ENCODE measurements at places on chromosomes 1 and 21.

- no peak for DNase-seq
Measured at GRCh38 chr1:47478090-47478489, 40.2 kb downstream of the FOXD2 start.

GRCh38 chr1:4762146-4762545 is 107.7 kb downstream of the AJAP1 start:
- DNase-seq = no peak

- DNase-seq = no peak
Measured at GRCh38 chr1:244840219-244840794, 4.8 kb downstream of the COX20 start.

DNA sequence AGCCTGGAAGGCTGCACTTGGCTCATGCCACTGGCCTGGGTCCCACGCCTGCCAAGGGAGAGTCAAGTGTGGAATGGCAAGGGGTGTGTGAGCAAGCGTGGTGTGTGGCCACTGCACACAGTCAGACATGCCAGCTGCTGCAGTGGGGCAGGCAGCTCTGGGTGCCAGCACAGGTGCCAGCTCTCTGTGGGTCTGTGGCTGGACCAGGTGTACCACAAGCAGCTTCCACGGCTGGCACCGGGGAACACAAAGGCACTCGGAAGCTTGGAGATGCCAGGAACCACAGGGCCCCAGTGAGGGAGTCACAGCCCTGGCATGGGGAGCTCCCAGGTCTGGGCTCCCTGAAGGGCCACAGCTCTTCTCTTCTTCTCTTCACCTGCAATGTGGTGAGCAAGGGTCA is 34.8 kb downstream of the ACTL8 start:
- DNase-seq = no peak

DNA sequence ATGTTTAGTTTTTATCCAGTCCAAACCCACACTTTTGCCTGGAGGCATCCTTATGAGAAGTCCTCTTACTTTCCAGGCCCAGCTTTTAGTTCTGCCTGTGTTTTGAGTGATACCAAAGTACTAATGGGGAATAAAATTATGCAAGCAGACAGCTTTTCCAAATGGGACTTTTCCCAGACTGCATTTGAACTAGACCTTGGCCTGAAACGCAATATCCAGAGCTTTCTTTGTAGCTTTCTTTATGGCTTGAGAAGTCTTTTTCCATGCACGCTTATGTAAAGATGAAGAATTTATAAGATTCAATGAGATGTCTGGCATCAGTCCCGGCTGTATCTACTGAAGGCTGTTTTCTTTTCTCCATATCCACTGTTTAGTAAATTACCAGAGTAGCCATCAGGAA is 236.6 kb upstream of the RAB4A start:
- DNase-seq = no peak

- DNase-seq = peak; percentile 85
Measured at GRCh38 chr1:33326785-33327184, 5.9 kb upstream of the A3GALT2 start.

DNA sequence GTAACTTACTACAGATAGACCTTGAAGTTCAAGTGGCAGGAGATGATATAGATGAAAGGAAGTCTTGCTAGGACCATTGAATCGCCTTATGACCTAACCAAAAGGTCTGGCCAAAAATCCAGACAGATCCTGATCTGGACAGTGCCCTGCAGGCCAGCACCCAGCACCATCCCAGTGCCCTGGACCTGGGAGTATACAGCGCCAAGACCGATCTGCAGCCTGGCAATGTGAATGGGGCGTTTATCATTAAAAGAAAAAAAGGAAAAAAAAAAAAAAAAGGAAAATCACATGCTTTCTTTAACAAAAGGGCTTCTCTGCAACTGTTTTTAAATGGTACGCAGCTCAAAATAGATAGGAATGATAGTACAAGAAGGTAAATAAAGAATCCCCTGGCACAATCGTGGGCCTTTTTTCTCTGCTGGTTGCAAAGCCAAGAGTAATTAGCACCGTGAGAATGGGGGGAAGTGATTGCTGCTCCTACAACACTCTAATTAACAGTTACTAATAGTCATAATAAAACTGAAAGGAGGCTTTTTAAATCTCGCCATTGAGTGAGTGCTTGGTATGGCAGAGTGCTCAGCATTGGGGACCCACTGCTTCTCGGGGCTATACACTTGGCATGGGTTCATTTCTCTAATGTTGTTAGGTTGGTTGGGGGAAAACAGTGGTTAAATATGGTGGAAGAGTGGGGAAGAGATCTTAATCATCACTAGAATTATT is 146.7 kb downstream of the KAZN start:
- DNase-seq = no peak

- no peak for DNase-seq
Measured at GRCh38 chr1:207952617-207953542, 42.0 kb upstream of the CD34 start.

DNA sequence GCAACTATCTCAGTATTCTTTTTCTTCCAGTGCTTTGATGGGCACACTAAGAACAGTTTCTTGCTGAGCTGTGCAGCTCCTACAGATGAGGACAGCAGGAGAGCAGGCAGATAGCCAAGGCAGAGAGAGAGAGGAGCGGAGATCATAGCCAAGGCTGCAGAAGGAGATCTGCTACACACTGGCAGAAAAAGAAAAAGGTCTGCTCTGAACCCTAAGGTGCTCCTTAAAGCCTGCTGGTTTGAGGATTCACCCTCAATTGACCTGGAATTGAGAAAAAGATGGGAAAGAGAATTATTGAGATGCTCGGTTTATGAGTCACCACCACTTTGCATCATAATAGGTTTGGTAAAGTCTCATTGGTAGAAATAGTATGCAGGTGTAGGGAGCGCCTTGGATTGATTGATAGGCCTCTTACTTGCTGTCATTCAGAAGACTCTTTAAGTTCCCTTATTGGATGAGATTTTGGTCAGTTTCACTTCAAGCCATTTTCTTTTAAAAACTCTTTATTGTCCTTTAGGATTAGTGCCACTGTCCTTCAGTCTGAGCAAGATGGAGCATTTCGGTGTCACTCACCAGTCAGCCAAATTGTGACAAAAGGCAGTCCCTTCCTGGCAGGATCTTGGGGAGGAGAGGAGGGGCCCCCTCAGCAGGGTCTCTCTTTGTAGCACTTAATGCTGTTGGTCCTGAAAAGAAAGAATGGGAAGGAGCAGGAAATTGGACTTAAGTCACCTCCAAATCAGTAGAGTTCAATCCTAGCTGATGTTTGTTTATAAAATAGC is 685.0 kb downstream of the ADGRL2 start:
- no peak for DNase-seq

GRCh38 chr1:17984583-17984982 is 123.0 kb upstream of the IGSF21 start:
- DNase-seq = peak; percentile 5

DNA sequence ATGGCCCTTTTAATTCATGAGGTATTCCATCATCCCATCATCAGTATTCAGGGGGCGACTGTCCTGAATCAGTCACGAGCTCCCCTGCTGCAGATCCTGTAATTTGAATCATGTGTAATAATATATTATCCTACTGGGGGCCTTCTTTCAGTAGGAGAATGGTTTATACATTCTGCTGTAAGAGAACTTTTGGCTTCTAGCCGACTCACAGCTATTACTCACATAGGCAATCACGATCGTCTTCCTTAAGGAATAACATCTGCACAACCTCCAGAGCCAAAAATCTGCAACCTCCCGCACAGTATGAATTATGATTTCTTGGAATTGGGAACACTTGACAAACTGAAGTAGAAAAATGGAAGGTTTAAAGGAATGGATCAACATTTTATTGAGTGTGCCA is 343.0 kb downstream of the USP25 start:
- no peak for DNase-seq

DNA sequence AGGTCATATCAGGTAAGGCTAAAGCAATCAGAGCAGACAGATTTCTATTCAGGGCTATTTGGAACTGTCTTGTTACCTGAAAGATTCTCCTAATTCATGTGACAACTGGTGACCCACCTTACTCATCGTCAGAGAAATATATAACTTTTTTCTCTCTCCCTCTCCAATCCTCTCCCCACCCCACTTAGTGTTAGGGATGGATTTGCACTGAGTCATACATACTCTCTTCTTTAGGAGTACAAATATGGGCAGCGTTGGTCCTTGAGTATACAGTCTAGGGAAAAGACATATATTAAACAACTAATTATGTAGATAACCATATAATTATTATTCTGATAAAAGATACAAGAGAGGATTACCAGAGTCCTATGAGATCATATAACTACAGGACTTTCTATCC is 246.3 kb downstream of the HHIPL2 start:
- DNase-seq = no peak

DNA sequence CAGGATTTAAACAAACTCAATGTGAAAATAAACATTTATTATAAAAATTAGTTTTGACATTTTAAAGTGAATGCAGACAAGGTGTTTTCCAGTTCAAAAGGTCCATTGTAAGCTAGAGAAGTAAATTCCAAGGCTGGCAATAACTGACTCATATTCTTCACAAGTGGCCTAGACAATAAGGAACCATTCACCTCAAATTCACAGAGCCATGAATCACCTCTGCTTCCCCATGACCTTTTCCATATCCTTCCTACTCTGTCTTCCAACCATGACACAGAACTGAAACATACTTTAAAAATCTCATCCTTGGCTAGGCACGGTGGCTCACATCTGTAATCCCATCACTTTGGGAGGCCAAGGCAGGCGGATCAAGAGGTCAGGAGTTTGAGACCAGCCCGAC is 24.8 kb downstream of the F11R start:
- DNase-seq = no peak

DNA sequence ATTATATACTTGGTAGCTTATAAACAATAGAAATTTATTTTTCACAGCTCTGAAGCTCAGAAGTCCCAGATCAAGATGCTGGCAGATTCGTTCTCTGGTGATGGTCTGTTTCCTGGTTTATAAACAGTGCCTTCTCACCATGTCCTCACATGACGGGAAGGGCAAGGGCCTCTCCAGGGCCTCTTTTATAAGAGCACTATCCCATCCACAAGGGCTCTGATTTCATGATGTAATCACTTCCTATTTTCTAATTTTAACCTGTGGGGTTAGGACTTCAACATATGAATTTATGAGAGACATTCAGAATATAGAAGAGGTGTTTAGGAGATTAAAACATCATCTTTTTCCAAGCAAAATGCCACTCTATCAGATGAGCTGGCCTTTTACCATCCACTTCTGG is 32.1 kb upstream of the PLPPR4 start:
- DNase-seq = no peak

GRCh38 chr1:155145491-155145890 is 5.2 kb upstream of the DPM3 start:
- DNase-seq = no peak

DNA sequence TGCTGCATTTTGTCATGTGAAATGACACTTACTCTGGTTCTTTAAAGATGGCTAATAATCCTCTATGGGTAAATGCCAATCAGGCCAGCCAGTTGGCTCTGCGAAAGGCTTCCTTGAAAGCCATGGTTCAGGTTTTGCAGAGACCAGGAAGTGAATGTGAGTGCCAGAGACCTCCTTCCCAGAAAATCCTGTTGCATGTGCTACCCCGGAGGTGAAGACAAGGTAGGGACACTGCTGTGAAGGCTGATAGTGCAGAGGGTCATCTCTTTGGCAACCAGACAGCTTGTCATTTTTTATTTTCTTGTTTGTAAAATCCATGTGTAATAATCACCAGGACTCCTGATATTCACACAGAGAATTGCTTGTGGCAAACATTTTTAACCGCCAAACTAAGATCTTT is 18.7 kb downstream of the LRRC8D start:
- no peak for DNase-seq

- no peak for DNase-seq
Measured at GRCh38 chr1:117017648-117018047, 16.1 kb downstream of the CD101 start.

DNA sequence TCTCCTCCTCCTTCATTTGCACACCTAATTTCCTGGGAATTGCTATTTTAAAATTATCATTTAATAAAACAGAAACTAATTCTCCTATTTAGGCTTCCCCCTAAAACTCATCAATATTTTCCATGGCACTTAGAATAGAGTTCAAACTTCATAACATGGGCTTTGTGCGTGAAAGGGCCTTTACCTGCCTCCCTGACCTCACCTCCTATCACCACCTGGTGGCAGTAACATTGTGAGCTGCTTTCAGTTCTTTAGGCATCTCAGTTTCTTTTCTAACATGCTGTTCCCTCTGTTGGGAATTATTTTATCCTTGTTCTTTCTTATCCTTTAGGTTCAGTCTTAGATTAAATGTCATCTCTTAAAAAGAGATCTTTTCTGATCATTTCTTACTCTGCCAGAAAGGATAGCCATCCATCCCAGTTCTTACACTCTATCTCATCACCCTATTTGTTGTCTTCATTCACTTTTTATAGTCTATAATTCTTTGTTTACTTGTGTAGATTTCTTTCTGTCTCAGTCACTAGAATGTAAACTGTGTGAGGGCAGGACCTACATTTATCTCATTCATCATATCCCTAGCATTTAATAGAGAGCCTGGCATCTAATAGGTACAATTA is 133.8 kb upstream of the KIAA1614 start:
- no peak for DNase-seq

- DNase-seq = peak; percentile 95
Measured at GRCh38 chr1:93704052-93704451, 22.4 kb upstream of the BCAR3 start.

DNA sequence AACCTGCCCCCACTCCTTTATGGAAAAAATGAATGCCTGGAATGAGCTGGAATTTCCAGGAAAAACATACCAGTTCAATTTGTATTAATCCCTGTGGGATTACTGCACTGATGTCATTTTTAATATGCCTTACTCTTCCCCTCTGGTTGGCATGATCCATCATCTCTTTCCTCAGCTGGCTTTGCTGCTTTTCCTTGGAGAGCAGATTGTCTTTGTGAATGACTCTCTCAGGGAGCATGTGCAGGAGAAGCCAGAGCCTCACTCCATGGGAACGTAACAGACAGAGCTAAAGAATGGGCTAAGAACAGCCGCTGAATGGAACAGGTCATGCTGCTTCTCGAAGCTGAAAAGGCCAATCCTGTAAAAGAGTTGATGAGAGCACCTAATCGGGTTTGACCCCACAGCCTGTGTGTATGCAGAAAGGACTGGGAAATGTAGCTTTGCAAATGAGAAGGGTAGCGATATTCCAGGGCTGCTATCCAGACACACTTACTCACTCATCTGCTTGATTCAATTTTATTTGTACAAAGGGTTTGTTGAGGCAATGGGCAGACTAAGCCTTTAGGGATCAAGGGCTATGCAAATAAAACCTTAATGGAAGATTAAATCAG is 20.7 kb downstream of the PHC2 start:
- DNase-seq = no peak

DNA sequence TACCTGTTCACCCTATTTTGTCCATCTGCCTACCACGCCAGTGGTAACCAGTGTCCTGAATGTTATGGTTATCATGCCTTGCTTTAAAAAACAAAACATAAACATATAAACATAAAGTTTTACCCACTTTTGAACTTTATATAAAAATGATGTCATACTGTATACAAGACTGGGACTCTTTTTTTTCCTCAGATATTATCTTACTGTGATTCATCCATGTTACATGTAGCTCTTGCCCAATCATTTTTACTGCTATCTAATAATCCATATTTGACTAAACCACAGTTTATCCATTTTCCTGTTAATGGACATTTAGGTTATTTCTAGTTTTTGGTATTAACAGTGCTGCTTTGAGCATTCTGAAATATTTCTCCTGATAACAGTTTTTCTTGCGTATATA is 78.8 kb downstream of the GPR161 start:
- no peak for DNase-seq

- DNase-seq = no peak
Measured at GRCh38 chr1:178120088-178120487, 26.2 kb downstream of the RASAL2 start.

- no peak for DNase-seq
Measured at GRCh38 chr1:179095377-179095776, 13.5 kb downstream of the TOR3A start.

GRCh38 chr1:31029026-31029425 is 36.5 kb downstream of the PUM1 start:
- no peak for DNase-seq
